ENCODE measurements at places on chromosomes 3 and 15.

GRCh38 chr3:127908951-127909350 is 6.1 kb upstream of the KBTBD12 start:
- DNase-seq = no peak

- DNase-seq = no peak
These were observed 3.3 kb upstream of the PRSS50 start for GRCh38 chr3:46721009-46721408.

- no peak for DNase-seq
These were observed 25.7 kb downstream of the ACKR4 start for GRCh38 chr3:132622761-132623160.

GRCh38 chr15:60565407-60565806 is 86.5 kb upstream of the ICE2 start:
- no peak for DNase-seq

DNA sequence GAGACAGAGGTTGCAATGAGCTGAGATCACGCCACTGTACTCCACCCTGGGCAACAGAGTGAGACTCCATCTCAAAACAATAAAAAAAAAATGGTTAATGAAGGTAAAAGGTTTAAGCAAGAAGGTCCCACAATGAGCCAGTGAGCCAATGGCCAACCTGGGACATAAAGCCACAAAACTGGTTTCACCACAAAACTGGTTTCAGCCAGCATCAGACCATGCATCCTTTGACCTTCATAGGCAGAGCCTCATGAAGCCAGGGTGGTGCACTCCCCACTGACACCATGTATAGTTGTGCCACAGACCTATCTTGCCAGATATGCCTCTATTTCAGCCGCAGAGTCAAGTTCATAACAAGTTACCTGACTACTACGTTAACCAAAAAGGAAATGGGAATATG is 41.9 kb downstream of the SCAP start:
- peak; percentile 78 for DNase-seq

DNA sequence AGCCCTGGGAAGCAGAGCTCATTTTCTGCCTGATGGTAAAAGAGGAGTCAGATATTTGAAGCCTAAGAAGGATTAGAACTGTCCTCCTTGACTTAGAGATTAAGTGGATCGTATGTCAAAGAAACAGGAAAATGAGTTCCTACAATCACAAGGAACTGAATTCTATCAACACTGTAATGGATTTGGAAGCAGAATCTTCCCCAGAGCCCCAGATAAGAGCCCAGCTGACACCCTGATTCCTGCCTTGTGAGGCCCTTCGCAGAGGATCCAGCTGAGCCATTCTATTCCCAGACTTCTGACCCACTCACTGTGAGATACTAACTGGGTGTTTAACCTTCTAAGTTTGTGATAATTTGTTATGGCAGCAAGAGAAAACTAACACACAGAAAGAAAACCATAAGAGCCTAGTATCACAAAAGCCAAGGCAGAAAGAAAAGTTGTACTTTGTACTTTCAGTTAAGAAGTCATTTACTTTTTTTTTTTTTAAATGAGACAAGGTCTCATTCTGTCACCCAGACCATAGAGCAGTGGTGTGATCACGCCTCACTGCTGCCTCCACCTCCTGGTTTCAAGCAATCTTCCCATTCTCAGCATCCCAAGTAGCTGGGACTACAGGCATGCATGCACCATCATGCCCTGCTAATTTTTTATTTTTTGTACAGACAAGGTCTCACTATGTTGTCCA is 61.1 kb upstream of the ZBTB20 start:
- DNase-seq = no peak

DNA sequence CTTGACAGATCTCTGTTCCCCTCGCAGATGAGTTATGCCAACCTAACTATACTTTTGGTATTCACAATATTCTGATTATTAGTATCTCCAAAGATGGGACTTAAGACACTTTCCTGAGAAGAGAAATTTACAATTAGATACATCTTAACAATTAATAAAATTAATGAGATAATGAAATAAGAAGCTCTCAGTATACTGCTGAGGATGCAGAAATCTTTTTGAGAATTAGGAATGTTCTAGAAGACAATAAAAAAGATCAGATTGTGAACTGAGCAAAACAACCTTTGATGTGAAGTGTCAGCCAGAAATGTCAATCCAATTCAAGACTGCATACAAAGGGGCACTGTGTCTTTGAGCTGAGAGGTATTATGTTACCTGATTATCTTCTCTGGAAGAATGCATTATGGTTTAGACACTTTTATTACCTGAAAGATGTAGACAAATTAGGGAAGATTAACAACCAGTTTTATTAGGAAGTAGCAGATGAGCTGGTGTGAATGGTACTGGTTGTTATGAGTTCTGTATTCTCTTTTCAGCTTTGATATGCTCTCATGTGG is 262.9 kb downstream of the TIGIT start:
- DNase-seq = no peak

- no peak for DNase-seq
These were observed 38.6 kb downstream of the TMED3 start for GRCh38 chr15:79349525-79349924.

DNA sequence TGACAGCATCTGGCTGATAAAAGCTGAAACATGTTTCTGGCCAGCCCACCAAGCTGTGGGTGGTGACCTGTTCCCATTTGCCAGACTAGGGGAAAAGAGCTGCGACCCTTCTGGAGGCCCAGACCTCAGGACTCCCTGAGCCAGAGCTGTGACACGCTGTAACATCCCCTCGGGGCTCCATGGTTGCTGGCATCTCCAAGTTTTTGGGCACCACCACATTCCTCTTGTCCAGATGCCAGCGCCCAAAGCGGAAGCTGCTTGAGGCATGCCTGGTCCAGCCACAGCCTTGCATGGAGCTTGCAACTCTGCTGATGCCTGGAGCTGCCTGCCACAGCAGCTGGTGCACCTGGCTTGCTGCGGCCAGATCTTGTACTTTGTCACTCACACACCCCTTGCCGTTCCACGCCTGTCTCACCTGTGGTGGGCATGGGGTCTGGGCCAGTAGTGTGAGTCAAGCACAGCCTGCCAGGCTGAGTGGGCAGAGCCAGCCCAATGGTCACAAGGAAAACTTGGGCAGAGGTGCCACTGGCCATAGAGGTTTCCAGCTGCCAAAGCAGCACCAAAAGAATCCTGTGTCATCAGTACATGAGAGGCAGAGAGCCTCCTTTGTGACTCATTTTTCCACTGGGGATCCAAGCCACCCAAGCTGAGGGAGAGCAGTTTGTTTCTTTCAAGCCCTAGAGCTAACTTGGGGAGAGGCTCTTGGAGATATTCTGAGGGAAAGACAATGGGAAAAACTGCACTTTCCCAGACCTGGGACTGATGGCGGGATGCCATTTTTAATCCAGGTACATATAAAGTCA is 45.7 kb upstream of the PTX3 start:
- DNase-seq = no peak

- DNase-seq = no peak
These were observed 316.5 kb upstream of the PROK2 start for GRCh38 chr3:72101494-72101893.

GRCh38 chr3:31253782-31254181 is 278.9 kb upstream of the STT3B start:
- DNase-seq = no peak

DNA sequence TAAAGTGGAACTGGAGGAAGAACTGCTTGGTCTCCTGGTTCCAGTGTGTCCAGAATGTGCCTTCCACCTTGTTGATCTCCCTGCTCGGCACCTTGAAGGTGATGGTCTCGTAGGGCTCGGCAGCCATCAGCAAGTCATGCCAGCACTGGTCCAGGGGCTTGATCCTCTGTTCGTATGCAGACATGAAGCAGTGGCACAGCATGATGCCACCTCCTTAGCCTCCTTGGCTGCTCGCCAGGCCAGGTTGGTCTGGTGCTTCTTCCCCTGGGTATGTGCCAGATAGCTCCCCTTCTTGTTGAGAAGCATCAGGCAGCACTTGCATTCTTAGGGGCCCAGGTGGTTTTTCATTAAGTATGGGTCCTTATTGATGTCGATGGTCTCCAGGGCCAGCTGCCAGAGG is 17.8 kb upstream of the TXNRD3 start:
- DNase-seq = no peak

DNA sequence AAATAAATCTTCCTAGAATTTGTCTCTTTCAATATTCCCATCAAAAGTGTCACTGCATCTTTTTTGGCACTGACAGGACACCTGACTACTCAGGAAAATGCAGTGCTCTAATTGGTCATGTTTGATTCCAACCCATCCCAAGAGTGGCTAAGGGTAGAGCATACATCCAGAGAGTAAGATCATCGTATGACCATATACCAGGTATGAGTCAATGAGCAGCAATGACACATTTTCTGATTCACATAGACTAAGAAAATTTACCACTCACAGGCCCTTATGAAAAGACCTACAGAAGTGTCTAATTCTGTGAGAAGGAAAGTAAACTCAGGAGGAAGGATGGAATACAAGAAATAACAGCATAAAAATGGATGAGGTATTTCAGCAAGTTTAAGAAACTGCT is 434.2 kb downstream of the ZIC1 start:
- no peak for DNase-seq

DNA sequence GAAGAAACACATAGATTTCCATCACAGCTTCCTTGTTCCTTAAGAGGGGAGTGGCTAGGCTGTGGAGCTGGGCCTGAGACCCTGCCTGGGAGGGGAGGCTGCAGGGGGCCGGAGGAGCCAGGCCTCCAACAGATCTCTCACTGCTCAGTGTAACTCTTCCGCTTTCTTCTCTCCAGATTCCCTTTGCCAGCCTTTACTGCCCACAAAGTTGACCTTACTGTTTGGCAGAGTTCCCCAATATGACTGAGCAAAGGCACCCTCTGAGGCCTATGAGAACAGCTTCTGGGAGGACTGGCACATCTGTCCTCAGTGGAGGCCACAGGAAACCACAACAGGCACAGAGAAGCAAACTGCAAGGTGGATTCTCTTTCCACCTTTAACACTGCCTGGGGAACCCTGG is 38.1 kb downstream of the SLCO2A1 start:
- no peak for DNase-seq

DNA sequence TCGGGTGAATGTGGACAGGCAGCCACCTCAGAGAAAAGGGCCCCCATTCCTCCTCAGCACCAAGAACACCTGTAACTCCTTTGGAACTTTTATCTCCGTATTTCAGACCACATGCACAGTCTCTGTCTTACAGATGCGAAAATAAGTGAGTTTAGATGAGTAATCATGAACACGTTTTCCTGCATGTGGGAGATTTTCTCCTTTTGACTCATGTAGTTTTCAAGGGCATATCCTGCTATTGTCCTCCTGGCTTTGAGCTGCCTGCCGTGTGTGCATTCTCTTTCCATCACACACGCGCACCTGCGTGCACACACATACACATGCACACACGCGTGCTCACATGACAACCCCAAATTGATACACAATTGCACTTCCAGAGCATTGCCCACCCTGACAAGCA is 239.2 kb downstream of the GABRG3 start:
- DNase-seq = no peak

GRCh38 chr15:75554717-75555116 is 24.4 kb downstream of the PTPN9 start:
- DNase-seq = no peak

GRCh38 chr3:113254171-113254947 is 43.0 kb downstream of the BOC start:
- DNase-seq = no peak

- no peak for DNase-seq
These were observed 193.1 kb downstream of the EPHA3 start for GRCh38 chr3:89300526-89300925.

DNA sequence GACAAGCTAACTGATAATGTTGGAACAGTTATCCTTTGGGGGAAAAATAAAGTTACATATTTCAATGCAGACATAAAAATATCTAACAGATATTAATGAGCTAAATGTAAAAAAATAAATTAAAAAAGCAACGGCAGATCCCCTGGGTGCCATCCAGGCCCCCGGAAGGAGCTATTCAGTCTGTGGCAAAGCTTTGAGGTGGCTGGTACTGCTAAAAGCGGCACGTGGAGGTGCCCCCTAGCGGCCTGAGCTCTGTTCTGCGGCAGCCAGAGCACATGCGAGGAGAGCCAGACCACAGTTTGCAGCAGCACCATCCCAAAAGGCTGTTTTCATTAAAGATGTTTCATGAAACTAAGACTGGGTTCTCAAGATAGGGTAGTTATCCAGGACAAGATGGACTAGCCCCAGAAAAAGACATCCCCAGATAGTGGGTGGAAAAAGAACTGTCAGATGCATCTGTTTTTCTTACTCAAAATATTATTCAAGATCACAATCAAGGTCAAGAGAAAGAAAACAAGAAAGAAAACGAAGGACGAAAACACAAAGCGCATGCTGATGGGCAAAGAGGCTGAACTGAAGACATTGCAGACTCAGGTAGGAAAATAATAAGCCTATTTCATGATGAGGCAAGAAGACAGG is 18.7 kb downstream of the AP3S2 start:
- DNase-seq = peak; percentile 93

- no peak for DNase-seq
These were observed 17.3 kb downstream of the CISH start for GRCh38 chr3:50594253-50594785.

DNA sequence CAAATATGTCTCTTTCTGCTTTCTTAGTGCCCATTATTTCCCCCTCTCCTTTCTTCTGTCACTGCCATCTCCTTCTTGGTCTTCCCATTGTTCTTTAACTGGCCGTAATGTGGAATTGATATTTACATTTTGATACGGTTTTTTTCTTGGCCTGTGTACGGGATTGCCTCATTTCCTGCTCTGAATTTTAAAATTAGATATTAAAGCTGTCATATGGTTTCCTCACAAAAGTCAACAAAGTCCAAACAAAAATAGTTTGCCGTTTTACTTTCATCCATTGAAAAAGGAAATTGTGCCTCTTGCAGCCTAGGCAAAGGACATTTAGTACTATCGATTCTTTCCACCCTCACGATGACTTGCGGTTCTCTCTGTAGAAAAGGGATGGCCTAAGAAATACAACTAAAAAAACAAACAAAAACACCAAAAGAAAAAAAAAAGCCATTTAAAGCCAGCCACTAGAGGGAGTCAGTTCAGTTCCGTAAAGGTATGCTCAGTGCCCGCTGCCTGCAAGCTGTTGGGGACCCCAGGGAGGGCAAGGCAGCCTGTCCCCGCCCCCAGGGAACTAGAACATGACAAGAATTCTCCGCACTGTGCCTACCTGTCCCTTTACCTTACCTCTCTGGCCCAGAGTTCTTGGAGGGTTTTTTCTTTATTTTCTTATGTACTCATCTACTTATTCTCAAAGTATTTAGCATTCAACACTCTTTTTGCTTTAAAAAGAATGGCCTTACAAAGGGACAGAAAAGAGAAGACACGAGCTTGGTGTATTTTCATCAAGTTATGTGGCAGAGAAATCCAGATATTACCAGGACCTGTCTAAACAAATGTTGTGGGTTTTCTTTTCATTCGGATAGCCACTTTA is 30.0 kb upstream of the NR2E3 start:
- no peak for DNase-seq

GRCh38 chr15:74830868-74831267 is 4.4 kb downstream of the CPLX3 start:
- DNase-seq = no peak

DNA sequence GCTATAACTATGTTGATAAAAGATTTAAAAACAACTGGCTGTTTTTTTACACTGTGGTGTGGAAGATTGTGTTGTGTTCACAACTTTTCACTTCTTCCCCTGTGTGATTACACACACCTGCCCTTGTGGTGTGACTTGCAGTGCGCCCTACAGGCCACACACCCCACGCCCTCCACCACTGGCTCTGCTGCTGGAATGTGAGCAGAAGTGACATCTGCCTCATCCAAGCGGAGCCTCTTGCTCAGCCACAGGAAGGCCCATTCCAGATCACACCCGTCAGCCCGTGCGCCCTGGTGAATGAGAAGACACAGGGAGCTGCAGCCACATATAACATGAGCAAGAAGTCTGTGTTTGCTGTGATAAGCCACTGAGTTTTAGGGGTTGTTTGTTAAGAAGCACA is 7.0 kb downstream of the CCR2 start:
- no peak for DNase-seq
